ENCODE measurements at places on chromosomes 7 and 10.

- DNase-seq = no peak
Measured at GRCh38 chr7:38060637-38061036, 117.4 kb upstream of the STARD3NL start.

- no peak for DNase-seq
Measured at GRCh38 chr7:96416599-96416998, 94.7 kb upstream of the SLC25A13 start.

GRCh38 chr7:94042381-94042780 is 38.2 kb upstream of the BET1 start:
- no peak for DNase-seq

GRCh38 chr10:100282907-100283306 is 3.6 kb downstream of the BLOC1S2 start:
- DNase-seq = no peak

GRCh38 chr7:94223375-94224084 is 171.2 kb upstream of the COL1A2 start:
- no peak for DNase-seq

- DNase-seq = peak; percentile 83
Measured at GRCh38 chr10:124588736-124589490, 127.3 kb downstream of the LHPP start.

GRCh38 chr7:94029976-94030375 is 25.8 kb upstream of the BET1 start:
- no peak for DNase-seq

- no peak for DNase-seq
Measured at GRCh38 chr10:20885678-20886077, 11.4 kb downstream of the NEBL start.

DNA sequence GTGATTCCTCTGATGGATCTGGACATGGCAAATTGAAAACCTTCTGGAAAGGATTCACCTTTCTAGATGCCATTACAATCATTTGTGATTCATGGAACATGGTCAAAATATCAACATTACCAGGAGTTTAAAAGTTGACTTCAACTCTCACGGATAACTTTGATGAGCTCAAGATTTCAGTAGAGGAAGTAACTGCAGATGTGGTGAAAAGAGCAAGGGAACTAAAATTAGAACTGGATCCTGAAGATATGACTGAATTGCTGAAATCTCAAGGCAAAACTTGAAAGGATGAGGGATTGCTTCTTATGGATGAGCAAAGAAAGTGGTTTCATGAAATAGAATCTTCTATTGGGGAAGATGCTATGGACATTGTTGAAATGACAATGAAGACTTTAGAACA is 293.6 kb downstream of the ARHGAP12 start:
- no peak for DNase-seq

- no peak for DNase-seq
Measured at GRCh38 chr10:89563861-89564478, 28.6 kb upstream of the SLC16A12 start.

DNA sequence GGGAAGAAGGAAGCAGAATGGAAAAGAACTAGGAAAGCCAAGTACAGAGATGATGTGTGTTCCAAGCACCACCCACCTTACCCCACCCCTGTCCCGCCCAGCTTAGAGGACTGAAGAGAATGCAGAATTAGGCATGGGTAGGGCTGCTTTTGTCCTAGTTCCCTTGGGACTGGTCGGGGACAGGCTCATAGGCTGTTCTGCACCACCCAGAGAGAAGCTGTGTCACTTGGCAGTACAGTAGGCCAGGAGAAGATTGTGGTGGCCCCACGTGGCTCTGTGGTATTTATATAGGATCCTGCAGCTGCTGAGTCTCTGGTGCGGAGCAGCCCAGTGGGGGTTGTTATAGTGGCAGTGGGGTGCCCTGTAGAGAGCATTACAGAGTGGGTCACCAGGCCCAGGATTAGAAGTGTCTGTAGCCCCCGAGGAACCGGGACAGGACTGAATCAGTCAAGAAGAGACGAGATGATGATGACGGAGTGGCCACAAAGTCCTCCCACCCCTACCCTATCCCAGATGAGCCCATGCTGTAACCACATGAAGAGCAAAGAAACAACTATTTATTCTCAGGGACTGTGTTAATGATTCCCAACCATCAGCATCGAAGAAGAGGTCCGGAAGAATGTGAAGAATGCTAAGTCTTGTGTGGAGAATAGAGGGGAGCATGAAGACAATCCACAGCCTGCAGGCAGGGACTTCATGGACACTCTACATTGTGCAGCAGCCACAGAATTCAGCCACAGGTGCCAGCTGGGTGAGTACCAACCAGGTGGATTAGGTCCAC is 88.9 kb downstream of the C1GALT1 start:
- DNase-seq = no peak

GRCh38 chr7:33590916-33591315 is 314.4 kb upstream of the BMPER start:
- no peak for DNase-seq

- DNase-seq = no peak
Measured at GRCh38 chr10:113303544-113304146, 249.2 kb upstream of the HABP2 start.

DNA sequence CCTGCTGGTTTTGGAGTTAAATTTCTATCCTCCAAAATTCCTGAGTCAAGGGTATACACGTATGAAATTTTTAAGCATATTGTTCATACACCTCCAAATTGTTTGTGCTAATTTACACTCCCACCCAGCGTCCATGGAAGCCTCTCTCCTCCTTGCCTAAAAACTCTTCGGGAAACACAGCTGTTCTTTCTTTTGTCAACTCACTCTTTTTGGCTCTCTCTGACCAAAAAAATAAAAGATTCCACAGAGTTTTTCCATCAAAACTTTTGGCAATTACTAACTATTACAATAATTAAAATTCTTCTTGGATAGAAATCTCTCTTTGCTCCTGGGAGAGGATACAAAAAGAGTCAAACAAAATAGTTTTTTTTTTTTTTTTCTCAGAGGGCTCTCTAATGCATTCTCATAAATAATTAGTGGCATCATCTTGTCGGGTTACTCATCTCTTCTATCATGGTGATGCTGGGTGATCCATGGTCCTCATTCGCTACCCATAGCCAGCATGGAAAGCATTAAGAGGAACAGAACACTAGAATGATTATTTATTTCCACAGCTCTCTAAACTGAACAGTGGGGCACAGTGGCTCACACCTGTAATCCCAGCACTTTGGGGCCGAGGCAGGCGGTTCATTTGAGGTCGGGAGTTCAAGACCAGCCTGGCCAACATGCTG is 310.7 kb downstream of the SFMBT2 start:
- DNase-seq = no peak

GRCh38 chr7:117809958-117810357 is 63.3 kb downstream of the CTTNBP2 start:
- DNase-seq = no peak

DNA sequence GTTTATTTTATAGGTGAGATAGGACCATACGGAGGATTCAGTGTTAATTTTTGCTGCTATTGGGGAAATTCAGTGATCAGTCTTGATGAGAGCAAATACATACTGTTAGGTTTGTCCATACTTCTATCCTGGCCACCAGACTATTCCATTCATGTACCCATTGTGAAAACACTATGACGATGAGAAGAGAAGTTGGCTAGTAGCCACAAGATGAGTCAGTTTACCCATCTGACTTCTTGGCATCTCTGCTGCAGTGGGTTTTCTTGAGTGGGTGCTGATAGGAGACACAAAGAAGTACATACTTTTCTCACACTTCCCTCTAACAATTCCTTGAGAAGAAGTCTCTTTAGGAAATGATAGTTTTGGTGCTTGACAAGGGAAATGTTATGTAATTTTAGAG is 133.1 kb downstream of the TFPI2 start:
- DNase-seq = no peak

GRCh38 chr7:33130184-33130583 is 820 bp downstream of the BBS9 start:
- DNase-seq = no peak
